Thoracic aorta (tissue), 2 donors: ENCODE measurements at places on chromosomes 6 and 20.

- H3K27me3 ChIP-seq = no peaks in the 10 kb centered on the region
- no peaks in the 10 kb centered on the region for H3K36me3 ChIP-seq
- H3K4me1 ChIP-seq = peaks cover 52% of the 10 kb centered on the region
- H3K27ac ChIP-seq = peak overlapping the region; percentile 64
- H3K4me3 ChIP-seq = no peak overlapping the region
- DNase-seq = peak; percentile 58
These were observed 21.6 kb downstream of the STX7 start for GRCh38 chr6:132491303-132491702.

DNA sequence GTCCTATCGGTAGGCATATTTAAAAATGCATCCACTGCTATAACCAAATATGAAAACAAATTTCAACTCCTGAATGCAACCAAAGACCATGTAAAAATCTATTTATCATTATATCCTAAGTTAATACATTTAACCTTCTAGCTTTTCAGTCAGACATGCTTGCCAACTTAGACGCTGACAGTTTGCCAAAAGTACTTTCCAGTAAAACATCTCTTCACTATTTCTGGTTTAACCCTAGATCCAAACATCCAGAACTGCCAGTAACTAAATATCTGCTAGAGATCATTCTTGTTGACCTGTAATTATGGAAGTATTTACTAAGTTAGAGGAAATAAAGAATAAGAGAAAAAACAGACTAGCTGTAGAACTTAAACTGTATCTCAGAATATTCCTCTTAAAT lies 210.2 kb upstream of the THEMIS start:
- peaks cover 9% of the 10 kb centered on the region for H3K4me1 ChIP-seq
- no peak overlapping the region for H3K4me3 ChIP-seq
- H3K27me3 ChIP-seq = no peaks in the 10 kb centered on the region

DNA sequence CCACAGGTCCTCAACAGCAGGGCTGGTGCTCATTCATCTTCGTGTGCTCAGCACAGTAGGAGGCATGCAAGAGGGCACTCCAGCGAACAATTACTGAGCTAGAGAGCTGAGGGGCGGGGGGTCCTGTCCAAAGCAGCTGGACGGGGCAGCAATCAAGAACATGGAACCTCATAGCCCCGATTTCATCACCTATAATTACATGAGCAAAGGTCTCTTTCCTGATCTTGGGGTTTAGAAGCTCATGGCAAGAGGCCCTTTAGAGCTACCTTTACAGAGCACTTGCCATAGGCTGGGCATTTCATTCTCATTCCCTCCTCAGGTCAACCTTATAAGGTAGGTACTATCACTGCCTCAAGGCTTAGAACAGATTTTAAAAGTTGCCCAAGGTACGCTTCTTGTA lies 10.4 kb downstream of the MOCS1 start:
- no peak for DNase-seq
- H3K27me3 ChIP-seq = no peaks in the 10 kb centered on the region
- H3K36me3 ChIP-seq = peaks cover 25% of the 10 kb centered on the region
- no peak overlapping the region for H3K4me3 ChIP-seq
- H3K4me1 ChIP-seq = peaks cover 15% of the 10 kb centered on the region
- H3K27ac ChIP-seq = peak overlapping the region; percentile 27

- peak overlapping the region; percentile 14 for H3K27ac ChIP-seq
- H3K4me1 ChIP-seq = peaks cover 51% of the 10 kb centered on the region
These were observed 333.3 kb downstream of the HACE1 start for GRCh38 chr6:104526376-104526775.

DNA sequence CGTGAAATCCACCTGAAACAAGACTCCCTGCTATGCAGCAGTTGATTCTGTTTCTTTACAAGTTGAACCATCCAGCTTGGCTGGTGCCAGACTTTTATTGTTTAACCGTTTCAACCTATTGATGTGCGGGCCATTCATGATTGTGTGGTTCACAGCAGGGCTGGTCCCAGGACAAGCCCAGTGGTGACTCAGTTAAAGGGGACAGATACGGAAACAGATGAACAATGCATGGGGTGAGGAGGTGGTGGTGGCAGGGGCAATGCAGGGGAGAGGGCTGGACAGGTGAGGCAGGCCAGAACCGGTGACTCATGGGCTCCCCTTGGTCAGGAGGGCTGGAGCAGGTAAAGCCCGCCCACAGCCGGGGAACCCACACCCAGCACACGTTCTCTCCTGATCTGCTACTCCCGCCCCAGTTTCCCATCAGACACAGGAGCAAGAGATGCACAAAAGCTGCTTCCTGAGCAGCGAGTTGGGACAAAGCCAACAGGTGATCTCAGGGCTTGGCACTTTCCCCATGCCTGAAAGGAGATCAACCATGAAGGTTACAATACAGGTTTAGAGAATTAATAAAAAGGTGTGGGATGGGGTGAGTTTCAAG lies 232.2 kb downstream of the LY86 start:
- H3K36me3 ChIP-seq = no peaks in the 10 kb centered on the region
- H3K27ac ChIP-seq = no peak overlapping the region
- H3K4me3 ChIP-seq = no peak overlapping the region
- no peaks in the 10 kb centered on the region for H3K27me3 ChIP-seq
- no peak for DNase-seq

GRCh38 chr6:164108869-164109769 lies 694.6 kb downstream of the QKI start:
- peak overlapping the region; percentile 33 for H3K27ac ChIP-seq
- peaks cover 9% of the 10 kb centered on the region for H3K4me1 ChIP-seq
- H3K27me3 ChIP-seq = no peaks in the 10 kb centered on the region
- peak overlapping the region; percentile 54 for H3K4me3 ChIP-seq
- no peaks in the 10 kb centered on the region for H3K36me3 ChIP-seq
- DNase-seq = no peak
